IMR-90 (cell line): ENCODE measurements at places on chromosomes 1 and 21. TPM values are rescaled to one million over a fixed set of nuclear protein-coding genes. Genes with fewer than 3 reads are reported as not detected.

Gene PEX11B
- total RNA-seq, result 15.4 and 19.7 TPM in 2 replicates

- no peak for DNase-seq
These were observed 46.6 kb downstream of the TTC3 start for GRCh38 chr21:37119421-37120218.

GRCh38 chr1:151494741-151495281, 16.4 kb upstream of the CGN start:
- peak; percentile 56 for DNase-seq

DNA sequence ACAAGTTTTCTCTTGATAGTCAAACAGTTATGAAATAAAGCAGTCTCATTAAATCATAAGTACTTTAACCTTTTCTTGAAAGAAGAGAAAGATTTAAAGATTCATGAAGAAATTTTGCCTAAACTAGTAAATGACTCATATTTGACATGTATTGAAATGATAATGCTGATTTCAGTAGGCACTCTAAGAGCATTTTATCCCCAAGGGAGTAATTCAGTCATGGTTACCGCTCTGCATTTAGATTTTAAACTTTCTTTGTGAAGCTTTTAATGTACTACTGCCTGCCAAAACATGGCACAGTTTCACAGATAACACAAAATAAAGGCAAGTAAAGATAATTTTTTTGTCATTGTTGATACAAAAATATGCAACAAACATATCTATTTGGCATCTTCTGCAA, 6.8 kb downstream of the USH2A start:
- no peak for DNase-seq

- no peak for DNase-seq
These were observed 599.6 kb downstream of the PTPRU start for GRCh38 chr1:29835874-29836273.

Gene TBX19
- 0.18 and 0.28 TPM in 2 replicates for total RNA-seq

- no peak for DNase-seq
These were observed 177.2 kb downstream of the NFIA start for GRCh38 chr1:61259379-61260148.

GRCh38 chr1:53350853-53351767, 23.2 kb upstream of the LRP8 start:
- no peak for DNase-seq

GRCh38 chr21:42539931-42540343, 26.3 kb downstream of the SLC37A1 start:
- DNase-seq, result no peak

GRCh38 chr1:101408212-101409042, 171.6 kb downstream of the S1PR1 start:
- no peak for DNase-seq

Gene RNU1-2
- under 0.01 TPM in 2 replicates for total RNA-seq

DNA sequence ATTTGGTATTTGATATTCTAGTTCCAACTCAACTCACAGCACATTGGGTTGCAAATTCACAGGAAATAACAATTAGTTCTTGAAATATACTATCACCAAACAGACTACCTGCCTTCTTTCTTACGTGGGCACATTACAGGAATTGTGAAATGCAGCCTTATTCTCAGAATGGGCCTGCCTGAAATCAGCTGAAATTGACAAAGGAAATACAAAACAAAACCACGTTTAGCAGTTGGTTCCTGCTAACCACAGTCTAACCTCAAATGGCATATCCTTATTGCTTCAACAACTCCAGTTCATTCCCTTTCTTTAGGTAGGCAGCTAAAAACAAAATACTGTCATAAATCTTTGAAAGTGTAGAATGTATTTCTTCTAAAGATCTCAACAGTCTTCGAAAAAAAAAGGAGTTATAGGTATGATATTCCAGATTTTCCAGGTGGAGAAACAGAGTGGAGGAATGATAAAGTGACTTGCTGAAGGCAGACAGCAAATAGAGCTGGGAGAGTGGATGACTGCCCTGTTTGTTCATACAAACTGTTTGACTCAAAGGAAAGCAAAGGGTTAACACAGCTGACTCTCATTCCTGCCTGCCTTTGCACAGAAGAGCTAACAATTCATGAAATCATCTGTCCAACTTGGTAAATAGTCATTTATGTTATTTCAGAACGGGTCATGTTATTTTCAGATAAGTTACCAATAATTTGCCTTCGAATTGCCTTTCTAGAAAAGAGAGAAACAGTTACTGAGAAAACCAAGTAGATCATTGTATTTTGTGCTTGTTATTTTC, 1.6 kb upstream of the GREM2 start:
- peak; percentile 31 for DNase-seq

Gene SELP
- not detected in 2 replicates for total RNA-seq

DNA sequence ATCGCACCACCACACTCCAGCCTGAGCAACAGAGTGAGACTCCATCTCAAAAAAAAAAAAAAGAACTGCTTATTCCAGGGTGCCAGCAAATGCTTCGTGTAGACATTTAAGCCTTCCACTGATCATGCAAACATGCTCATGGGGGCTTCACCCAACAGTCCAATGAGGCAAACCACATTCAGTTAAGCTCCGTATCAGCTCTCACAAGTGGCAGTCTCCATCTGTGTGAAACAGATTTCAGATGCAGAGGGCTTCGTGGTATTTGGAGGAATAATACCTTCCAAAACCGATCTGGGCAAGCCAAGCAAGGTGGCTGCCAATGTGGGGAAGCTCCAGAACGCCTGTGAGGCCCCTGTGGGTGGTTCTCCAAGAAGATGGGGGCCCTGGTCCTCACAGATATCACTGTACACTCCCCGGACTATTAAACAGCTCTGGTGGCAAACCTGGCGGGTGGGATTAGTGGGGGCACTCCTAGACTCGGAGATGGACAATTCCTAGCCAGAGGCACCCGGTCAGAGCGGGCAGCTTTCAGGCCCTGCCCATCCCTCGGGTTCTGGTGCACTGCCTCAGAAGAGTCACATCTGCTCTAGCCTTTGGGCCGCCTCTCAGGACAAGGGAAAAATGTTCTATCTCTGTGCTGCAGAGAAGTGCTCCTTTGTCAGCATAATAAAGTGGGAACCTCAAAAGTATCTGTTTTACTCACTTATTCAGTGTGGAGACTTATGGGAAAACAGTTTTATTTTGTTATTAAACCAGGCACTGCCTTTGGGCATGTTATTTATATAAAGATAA, 10.2 kb downstream of the CREG1 start:
- no peak for DNase-seq

Gene TENT5C
- total RNA-seq, result 4.1 and 5.3 TPM in 2 replicates

DNA sequence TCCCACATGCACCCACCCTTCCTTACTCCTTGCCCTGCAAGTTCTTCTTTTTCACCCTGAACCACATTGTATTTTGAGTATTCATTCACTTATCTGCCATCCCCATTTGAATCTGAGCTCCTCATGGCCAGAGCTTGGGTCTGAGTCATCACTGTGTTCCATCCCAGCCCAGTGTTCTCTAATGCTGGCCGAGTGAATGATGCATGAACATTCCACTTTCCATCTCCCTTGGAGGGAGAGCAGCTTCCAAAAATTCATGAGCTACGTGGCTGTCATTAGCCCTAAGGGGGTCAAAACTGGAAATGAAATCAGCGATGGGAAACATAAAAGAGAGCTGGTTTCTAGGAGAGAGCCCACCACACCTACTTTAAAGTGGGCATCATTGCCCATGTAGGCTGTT, 187.0 kb upstream of the USP24 start:
- DNase-seq, result peak; percentile 73

GRCh38 chr1:217687511-217687910, 56.4 kb downstream of the SPATA17 start:
- DNase-seq, result no peak

DNA sequence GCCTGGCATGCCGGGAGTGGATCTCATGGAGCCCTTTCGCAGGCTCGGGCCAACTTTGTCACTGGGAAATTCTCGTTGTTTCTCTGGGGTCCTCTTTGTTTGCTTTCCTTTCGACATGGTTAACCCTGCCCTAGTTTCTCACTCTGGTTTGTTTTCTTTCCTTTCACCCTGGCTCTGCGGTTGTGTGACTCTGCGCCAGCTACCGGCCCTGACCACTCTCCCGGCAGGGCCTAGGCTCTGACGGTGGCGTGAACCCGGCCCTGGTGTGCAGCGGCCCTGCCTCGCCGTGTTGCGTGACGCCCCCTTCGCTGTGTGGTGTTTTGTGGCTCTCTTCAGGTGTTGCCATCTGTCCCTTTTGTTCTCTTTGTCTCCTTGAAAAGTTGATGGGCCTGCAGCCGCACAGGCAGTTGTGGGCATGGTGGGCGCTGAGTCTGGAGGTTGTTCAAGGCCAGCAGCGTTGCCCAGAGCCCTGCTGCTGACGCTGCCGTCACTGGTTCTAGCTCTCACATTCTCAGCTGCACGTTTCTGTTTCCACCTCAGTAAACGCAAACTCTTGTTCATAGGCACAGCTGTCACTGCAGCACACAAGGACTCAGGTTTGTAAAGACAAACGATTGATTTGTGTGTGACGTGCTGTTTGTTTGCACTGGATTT, 64.6 kb upstream of the DIP2A start:
- no peak for DNase-seq
